ENCODE measurements at places on chromosomes 3 and 15. TPM values are rescaled to one million over a fixed set of nuclear protein-coding genes. Genes with fewer than 3 reads are reported as not detected.

- DNase-seq: peak; percentile 87
Measured at GRCh38 chr3:90091549-90091948, 984.1 kb downstream of the EPHA3 start.

DNA sequence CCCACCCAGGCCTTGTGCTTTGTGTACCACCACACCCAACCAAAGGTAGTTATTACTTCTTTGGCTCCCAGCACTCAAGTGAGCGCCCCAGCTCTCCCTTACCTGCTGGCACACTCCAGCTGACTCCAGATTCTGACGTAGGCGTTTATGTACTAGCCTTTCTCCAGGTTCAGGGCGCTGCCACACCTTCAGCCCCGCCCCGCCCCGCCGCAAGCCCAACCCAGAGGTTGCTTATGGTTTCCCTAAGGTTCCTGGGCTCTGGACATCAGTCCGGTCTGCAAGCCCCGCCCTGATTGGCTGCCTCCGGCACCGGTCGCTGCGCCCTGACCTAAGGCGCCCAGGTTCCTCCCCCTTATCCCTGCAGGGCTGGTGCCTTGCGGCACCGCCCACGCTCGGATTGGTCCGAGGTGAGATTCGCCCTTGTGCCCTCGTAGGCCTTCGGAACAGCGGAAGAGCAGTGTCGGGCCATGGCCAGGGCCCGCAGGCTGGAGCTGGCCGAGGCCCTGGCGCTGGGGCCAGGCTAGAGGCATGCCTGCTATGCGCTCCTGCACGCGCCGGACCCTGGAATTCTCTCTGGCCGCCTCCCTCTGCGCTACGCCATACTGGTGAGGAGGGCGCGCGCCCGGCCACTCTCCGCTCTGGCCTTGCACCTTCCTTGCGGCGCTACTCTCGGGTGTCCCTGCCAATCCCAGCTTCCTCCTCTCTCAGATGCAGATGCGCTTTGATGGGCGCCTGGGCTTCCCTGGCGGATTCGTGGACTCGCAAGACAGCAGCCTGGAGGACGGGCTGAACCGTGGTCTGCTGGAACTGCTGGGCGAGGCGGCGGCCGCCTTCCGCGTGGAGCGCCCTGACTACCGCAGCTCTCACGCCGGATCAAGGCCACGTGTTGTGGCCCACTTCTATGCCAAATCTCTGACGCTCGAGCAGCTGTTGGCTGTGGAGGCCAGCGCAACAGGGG, 19.8 kb upstream of the NUDT16 start:
- peak; percentile 58 for DNase-seq

GRCh38 chr3:196555295-196555694, 13.1 kb downstream of the WDR53 start:
- DNase-seq: no peak

- DNase-seq: no peak
Measured at GRCh38 chr3:196932600-196932999, 9.7 kb downstream of the NCBP2 start.

The TRPC1 gene
- 13.0 TPM for polyA plus RNA-seq

The DCBLD2 gene
- 195 TPM for polyA plus RNA-seq

The AVEN gene
- polyA plus RNA-seq: 16.0 TPM
